ENCODE measurements at places on chromosomes 6 and 20.
A peak's percentile ranks its signal among the peaks of the same experiment; 100 is the strongest.

DNA sequence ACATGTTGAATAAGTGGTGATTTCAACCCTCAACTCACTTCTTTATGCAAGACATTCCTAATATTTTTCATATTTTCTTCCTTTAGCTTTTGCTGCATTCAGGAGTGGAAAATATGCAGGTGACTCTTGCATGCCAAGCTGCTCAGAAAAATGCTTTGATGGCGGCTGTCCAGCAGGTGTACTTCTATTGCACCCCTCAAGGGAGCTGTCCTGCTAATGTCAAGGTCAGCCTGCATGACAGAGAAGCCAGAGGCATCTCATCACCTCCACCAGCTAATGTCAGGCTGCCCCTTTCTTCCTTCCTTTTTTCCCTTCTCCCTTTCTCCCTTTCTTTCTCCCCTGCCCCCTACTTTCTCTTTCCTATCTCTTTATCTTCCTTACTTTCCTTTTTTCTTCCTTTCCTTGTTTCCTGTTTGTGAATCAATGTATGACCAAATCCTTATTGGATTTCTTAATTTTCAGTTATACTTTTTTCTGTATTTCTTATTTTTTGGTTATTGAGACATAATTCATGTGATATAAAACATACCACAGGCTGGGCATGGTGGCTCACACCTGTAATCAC lies 112.2 kb downstream of the CD164 start:
- no peak for DNase-seq

- no peak for DNase-seq
Measured at GRCh38 chr6:158629367-158630221, 14.9 kb downstream of the DYNLT1 start.

- no peak for DNase-seq
Measured at GRCh38 chr6:118656847-118657451, 5.6 kb upstream of the CEP85L start.

DNA sequence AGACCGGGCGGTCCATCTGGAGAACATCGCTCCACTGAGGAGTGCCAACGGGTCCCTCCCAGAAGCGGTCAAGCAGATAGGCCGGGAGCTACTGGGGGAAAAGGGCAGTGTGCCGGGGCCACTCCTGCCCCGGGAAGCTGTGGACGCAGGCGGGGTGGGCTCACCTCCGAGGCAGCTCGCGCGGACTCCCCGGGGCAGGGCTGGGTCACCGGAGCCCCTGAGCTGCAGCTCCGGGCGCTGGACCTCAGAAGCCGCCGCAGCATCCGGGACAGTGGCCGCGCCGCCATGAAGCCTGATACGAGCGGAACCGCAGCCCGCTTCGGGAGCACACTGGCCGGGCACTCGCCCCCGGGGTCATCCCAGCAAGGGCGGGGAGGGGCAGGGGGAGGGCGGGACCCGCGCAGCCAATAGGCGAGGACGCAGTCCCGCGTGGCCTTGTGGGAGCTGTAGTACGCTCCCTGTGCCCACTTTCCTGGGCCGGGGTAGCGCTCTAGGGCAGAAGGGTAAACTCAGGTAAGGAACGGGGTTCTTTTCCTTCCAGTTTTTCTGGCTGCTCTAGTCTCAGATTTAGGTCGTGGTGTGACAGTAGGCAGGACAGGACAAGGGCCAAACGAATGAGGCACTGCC lies at the start of gene MOCS1:
Gene MOCS1, minus strand, starts transcription at position 332 of the 627 bp plus-strand sequence. Its CDS starts 45 bp downstream, at position 287.
- DNase-seq, result no peak

GRCh38 chr6:156057869-156058268 lies 602.2 kb upstream of the NOX3 start:
- DNase-seq, result no peak

- DNase-seq, result no peak
Measured at GRCh38 chr6:117306227-117306790, 41.0 kb downstream of the VGLL2 start.

GRCh38 chr6:13700232-13700631 lies 11.4 kb downstream of the RANBP9 start:
- no peak for DNase-seq

- DNase-seq, result peak; percentile 77
Measured at GRCh38 chr6:146546443-146547043, 2.9 kb downstream of the RAB32 start.

DNA sequence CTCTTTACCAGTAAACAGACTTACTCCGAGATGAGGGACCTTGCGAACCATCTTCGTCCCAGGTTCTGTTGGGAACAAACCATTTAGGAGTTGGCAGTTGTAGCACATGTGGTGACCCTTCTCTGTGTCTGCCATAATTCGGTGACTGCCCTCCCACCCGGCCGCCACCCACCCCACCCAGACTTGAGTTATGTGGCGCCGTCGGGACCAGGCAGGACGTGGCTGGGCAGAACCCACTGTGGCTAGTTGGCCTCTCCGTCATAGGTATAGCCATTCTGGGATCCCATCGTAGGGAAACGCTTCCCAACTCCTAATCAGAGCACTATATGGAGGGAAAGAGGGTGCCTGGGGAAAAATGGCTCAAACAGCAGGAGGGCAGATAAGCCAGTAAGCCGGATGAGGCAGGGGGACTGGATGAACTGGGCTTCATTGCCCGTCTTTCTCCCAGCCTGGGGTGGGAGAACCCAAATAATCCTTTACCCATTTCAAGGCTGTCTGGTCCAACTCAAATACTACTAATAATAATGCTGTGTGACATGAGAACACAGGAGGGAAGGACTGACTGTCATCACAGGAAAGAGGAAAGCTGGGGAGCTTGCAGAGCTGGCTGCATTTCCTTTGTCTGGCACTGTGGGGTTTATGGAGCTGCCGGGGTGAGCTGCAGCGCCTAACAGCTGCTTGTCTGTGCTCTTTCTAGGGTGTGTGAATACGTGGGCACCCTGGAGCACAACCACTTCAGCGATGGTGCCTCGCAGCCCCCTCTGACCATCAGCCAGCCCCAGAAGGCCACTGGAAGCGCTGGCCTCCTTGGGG lies 73.0 kb upstream of the PBOV1 start:
- no peak for DNase-seq

GRCh38 chr20:61295682-61296628 lies 43.9 kb downstream of the CDH4 start:
- no peak for DNase-seq

GRCh38 chr6:165833355-165833754 lies 170.3 kb upstream of the PDE10A start:
- no peak for DNase-seq

DNA sequence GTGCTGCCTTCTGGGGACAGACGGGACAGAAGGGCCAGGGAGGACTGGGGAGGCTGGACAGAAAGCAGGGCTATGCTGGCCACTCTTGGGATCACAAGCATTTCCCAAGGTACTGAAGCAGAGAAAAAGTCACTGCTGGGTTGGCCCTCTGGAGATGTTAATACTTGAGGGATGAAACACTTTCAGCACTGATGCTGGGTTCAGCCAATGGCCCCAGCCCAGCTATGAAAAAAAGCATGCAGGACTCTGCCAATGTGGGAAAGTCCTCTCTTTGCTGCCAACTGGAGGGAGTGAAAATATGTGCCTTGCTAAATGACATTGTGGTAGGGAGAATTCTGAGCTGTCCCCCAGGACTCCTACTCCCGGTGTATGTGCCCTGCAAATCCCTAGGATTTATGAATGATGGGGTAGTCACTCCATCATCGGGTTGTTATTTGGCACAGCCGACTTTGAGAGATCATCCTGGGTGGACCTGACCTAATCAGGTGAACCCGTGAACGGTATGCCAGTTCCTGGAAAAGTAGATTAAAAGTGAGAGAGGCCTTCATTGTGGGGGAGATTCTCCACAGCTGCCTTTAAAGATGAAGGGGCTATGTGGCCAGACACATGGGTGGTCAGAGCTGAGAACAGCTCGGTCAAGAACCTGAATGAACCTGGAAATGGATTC lies 119.9 kb upstream of the TRAF3IP2 start:
- DNase-seq, result no peak

- DNase-seq, result no peak
Measured at GRCh38 chr6:34484899-34485298, 19.0 kb downstream of the PACSIN1 start.

DNA sequence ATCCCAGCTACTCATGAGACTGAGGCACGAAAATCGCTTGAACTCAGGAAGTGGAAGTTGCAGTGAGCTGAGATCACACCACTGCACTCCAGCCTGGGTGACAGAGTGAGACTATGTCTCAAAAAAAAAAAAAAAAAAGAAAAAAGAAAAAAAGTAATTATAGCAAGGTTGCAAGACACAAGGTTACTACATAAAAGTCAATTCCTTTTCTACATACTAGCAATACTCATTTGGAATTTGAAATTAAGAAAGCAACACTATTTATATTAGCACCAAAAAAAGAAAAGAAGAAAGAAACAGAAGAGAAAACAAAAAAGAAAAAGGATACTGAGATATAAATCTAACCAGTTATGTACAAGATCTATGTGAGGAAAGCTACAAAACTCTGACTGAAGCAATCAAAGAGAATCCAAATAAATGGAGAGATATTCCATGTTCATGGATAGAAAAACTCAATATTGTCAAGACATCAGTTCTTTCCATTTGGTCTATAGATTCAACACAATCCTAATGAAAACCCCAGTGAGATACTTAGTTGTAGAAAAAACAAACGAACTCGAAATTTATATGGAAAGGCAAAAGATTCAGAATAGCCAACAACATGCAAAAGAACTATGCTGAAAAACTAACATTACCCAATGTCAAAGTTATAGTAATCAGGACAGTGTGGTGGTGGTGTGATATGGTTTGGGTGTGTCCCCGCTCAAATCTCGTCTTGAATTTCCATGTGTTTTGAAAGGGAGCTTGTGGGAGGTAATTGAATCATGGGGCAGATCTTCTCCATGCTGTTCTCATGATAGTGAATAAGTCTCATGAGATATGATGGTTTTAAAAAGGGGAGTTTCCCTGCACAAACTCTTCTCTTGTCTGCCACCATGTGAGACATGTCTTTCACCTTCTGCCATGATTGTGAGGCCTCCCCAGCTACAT lies 73.3 kb downstream of the GPX5 start:
- DNase-seq, result no peak

DNA sequence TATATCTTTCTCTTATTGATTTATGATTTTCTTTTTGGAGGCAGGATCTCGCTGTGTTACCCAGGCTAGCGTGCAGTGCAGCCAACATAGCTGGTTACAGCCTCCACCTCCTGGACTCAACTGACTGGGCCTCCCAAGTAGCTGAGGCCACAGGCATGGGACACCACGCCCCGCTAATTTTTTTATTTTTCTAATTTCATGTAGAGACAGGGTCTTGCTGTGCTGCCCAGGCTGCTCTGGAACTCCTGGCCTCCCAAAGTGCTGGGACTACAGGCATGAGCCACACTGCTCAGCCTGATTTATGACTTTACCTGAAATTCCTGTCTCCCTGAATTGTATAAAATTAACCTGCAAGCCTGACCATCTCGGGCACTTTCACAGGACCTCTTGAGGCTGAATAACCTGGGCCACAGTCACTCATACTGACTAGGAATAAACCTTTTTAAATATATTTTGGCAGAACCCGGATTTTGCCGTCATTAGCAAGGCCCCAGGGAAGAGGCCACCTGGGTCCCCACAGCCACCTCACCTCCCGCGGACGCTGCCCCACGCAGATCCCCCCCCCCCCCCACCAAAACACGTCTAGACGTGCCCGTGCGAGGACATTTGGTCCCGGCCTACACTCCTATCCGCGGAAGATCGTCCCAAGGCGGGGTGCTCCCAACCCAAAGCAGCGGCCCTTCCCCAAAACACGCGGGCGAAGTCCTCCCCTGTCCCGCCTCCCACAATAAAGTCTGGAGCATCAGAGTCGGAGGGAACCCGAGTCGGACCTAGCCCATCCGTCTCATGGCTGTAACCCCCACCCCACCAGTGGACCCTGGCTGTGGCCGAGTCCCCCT lies 902 bp downstream of the ZNF337 start:
- no peak for DNase-seq

- no peak for DNase-seq
Measured at GRCh38 chr6:124495665-124496190, 466.5 kb upstream of the RNF217 start.

DNA sequence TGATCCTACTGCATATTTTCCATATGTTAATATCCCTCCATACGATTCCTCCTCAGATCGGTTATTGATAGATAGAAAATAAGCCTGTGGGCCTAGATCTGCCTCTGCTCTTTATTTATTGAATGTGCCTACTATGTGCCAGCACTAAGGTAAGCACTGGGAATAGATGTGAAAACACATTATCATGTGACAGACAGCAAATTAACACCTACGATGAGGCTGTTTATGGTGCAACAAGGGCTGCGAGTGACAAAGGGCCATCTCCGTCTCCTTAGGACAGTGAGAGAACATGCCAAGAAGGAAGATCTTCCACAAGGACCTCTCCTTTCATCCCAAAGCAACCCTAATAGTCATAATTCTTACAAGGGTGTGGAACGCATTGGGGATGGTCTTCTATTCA lies 90.5 kb downstream of the MYB start:
- DNase-seq, result no peak

- no peak for DNase-seq
Measured at GRCh38 chr6:14763139-14763538, 482.7 kb upstream of the JARID2 start.

- DNase-seq, result no peak
Measured at GRCh38 chr6:33249732-33250630, 21.7 kb downstream of the VPS52 start.

DNA sequence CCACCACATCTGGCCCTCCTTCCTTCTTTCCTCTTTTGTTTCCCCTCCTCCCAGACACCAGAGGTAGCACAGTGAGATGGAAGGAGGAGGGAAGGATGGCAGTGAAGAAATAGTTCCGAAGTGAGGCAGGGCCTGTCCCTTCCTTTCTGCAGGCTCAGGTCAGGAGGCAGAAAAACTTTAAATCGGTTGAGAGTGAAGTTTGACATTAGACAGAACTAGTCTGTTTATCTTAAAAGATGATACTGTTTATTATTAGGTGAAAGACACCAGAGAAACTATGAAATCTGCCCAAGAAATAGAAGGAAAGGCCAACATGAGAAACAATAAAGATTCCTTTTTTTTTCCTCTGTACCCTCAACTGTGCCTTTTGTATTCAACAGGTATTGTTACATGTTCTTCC lies 670.3 kb downstream of the UTRN start:
- no peak for DNase-seq

- DNase-seq, result peak; percentile 59
Measured at GRCh38 chr6:151482290-151482689, 11.5 kb upstream of the CCDC170 start.

- DNase-seq, result no peak
Measured at GRCh38 chr20:20643927-20644326, 68.5 kb downstream of the RALGAPA2 start.

DNA sequence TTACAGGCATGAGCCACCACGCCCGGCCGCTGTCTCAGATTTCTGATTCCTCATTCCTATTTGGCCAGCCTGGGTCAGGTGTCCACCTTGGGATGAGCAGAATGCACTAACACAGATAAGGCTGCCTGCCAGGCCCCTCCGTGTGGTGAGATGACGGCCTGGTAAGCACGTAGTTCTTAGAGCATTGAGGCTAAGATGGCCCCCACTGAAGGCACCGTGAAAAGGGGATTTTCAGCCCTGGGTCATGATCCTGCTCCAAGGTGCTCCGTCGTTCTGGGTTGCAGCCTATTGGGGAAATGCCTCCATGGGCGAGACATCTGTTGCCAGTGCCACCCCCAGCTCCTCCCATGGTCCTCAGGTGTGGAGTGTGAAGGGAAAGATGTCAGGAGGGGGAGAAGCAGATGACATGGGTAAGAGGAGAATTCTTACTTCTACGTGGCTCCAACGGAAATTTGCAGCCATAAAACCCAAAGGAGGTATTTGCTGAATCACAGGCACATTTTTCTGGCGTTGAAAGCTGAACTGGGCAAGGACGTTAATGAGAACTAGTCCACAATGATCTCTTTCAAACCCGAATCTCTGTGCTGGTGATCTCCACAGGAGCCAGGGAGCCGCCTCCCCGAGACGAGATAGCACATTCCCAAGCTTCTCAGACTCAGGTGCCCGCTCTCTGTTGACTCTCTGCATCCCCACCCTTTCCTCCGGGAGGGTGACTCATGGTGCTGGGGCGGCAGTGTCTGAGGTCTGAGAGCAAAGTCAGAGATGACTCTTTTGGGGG lies 34.0 kb upstream of the BMP6 start:
- no peak for DNase-seq
